ENCODE measurements at places on chromosomes 4 and X. TPM values are rescaled to one million over a fixed set of nuclear protein-coding genes. Genes with fewer than 3 reads are reported as not detected.

The AMTN gene
- not detected for total RNA-seq

The PPP4R3C gene
- not detected for total RNA-seq

The FMR1NB gene
- total RNA-seq = not detected

The GAGE12H gene
- total RNA-seq = not detected

The INTS6L gene
- total RNA-seq = 21.9 TPM

The CCNB3 gene
- 0.74 TPM for total RNA-seq

The CT45A3 gene
- total RNA-seq = not detected

Data from GM23338 (cell line).